ENCODE measurements at places on chromosomes 5 and 9.

DNA sequence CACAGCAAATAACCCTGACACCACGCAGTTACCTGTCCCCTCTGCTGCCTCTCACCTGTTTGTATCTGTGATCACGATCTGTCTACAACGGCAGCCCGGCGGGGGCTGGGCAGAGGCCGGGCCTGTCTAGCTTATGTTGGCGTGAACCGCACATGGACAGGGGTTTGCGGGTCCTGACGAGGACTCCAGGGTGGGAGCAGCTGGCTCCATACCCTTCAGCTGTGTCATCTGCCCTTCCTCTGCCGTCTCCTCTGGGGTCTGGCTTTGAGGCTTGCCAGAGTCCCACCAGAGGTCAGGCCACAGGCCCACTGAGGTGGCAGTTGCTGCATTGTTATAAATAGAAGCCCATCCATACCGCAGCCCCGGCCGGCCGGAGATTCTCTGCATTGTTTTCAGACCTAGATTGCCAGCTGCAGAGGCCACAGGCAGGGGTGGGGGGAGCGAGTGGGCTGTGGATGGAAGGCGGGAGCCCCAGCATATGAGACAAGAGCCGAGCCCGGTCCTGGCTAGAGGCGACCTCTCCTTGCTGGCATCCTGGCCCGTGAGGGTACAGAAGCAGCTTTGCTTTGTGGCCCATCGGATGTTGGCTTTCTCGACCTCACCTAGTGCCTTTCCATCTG, 37.8 kb downstream of the FAM78A start:
- DNase-seq = no peak

GRCh38 chr9:87596862-87597261, 99.2 kb downstream of the DAPK1 start:
- peak; percentile 52 for DNase-seq

DNA sequence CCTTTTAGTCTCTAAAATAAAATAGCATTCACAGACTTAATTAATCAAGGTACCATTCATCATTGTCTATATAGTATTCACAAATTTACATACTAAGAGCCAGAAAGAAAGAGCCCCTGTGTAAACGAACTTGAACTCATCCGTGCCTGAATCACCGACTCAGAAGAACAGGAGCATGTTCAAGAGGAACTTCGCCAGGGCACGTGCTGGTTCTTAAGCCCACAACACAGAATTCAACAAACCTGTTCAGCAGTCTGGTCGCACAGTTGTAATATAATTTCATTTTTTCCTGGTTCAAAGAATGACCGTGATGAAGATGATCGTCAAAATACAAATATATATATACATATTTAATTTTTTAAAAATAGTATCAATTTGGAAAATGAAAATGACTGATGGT, 141.9 kb downstream of the CETN3 start:
- DNase-seq = no peak

DNA sequence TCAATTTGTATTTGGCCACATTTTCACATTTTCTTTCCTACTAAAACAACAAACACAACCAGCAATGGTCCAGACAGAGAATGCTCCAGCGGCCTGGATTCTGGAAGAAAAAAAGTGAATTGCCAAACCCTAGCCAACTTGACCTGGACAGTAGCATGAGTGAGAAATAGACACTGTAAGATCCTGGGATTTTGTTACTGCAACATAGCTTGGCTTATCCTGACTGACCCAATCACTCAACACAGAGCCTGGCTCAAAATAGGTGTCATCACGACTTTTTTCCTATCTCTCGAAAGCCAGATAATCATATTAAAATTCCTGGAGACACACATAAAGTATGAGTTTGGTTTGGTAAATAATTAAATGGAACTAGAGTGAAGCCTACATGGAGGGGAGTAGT, 25.4 kb upstream of the MVB12B start:
- DNase-seq = no peak
